ENCODE measurements at places on chromosomes 13 and 19.

DNA sequence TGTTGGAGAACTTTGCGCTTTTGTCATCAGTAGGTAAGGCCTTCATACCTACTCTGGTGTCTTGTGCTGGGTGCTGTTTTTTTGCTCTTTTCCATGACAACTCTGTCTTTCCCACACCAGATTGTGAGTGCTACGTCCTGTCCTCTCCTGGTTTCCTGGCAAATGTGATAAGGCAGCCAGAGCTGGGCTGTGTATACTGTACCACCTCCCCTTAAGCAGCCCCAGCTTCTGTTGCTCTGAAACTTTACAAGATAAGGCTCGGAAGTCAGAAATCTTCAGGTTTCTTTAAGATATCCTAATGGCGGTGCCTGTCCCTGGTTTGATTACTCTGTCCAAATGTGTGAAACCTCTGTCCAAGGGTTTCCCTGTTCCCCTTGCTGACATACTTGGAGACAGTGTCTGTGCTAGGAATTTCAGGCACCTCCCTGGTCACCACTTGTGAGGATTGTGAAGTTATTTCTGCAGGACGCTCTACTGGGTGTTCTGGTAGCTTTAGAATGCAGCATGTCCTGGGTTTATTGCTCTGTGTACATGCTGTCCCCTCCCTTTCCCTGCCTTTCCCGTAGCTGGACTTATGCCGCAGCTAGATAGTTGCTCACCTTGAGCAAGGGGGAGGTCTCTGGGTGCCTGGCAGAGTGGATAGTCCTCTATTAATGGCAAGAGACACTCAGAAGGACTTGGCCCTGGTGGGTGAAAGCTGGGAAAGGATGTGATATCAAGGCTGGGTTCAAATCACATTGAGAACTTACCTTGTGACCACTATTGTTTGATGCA, 7.0 kb downstream of the ZNF749 start:
- DNase-seq = no peak

- no peak for DNase-seq
Measured at GRCh38 chr19:9868983-9869617, 34.0 kb downstream of the PIN1 start.

DNA sequence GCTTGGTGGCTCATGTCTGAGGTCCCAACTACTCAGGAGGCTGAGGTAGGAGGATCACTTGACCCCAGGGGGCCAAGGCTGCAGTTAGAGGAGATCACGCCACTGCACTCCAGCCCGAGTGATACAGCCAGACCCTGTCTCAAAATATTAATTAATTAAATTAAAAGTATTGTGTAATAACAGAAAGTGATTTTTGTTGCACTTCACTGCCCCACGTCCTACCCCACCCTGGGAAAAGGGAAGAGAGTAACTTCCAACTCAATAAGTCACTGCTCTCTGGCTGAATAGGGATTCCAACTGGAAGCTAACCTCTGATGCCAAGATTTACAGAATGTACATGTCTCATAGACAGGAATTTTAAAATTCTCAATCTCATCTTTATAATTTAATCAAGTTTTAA, 47.2 kb downstream of the ZNF611 start:
- no peak for DNase-seq

- no peak for DNase-seq
Measured at GRCh38 chr13:52010890-52011631, at the start of gene ATP7B. TSS of gene ATP7B (minus strand) at chr13:52011450. CDS start at chr13:52011337, 113 bp downstream.

- no peak for DNase-seq
Measured at GRCh38 chr13:95164830-95165229, 136.4 kb downstream of the ABCC4 start.

DNA sequence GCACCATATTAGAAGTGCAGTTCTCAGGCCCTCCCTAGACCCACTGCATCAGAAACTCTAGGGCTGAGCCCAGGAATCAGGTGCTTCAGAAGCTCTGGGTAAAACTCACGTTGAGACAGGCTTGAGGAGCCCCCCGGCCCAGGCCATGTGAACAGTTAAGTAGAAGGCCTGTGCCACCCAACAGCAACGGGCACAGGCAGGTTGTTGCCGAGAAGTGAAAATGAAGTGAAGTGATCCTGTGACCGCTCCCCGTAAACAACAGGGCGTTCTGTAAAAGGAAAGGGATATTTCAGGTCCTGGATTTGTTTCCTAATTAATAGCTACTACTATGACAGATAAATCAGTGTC, 128.8 kb downstream of the ATP11A start:
- no peak for DNase-seq

GRCh38 chr19:11673608-11674041, 65.1 kb downstream of the ZNF823 start:
- no peak for DNase-seq

- DNase-seq = no peak
Measured at GRCh38 chr13:23615395-23616081, 45.3 kb downstream of the TNFRSF19 start.

DNA sequence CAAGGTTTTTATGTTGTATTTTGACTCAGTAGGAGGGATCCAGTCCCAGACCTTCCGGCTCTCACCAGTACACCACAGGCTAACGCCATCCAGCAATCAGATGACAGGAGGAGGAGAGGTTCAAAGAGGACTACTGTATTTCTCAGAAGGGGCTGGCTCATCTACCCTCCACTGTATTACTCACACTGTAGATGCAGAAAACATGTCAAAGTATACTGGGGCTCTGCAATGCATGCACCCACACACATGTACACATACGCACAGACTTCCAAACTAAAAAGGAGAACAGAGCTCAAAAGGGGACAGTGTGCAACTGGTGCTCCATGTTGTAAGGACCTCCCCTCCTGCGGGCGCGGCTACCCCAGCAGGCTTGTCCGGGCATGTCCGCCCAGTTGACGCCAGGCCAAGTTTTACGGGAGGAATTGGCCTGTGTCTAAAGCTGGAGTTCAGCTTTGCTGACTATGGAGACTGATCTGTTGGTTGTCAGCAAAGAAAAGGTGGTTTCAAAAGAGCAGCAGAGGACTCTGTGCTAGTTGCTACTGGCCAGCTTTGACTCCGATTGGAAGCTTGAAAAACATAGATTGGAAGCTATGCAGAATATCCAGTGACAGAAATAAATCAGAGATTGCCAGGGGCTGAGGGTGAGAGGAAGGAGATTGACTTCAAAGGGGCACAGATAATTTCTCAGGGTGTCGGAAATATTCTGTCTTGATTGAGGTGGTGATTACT, 314.2 kb downstream of the DLEU7 start:
- DNase-seq = no peak

GRCh38 chr19:31962561-31962996, 382.8 kb upstream of the ZNF507 start:
- DNase-seq = no peak

- DNase-seq = no peak
Measured at GRCh38 chr13:94217370-94217769, 262.1 kb downstream of the DCT start.

DNA sequence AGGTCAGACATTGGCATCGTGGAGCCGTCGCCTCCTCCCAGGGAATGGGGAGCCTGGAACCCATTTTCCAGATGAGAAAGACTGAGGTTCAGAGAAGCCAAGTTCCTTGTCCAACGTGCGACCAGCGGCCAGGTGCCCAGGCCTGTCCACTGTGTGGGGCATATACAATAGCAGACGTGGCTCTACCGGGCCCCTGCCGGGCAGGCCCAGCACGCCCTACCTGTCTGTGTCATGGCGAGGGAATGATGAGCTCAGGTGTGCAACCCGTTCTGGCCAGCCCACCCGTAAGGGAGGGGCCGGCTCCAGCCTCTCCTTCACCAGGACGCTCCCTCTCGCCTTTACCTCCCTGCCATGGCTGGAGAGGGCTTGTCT, 837 bp downstream of the GNA15 start:
- no peak for DNase-seq

- no peak for DNase-seq
Measured at GRCh38 chr19:49421039-49421877, 2.0 kb downstream of the PTH2 start.

DNA sequence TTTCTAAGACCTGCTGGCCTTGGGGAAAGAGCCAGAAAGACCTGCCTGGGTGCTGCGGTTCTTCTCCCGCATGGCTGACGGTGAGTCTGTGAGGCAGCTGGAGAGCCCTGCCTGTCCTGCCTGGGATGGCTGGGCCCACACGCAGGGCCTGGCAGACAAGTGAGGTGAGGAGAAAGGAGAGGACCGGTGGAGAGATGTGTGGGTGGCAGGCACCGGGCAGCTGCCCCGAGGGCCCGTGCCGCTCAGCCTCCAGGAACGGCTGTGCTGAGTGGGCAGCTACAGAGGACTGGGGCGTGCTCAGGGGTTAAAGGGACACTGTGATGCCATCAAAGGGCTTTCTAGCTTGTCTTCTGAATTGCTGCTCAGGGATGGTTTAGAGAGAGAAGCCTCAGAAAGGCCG, 53.8 kb downstream of the MLLT1 start:
- DNase-seq = no peak

All from T-helper 1 cell (primary cell).